Cerebellar cortex (tissue), 1 donor: ENCODE measurements at places on chromosomes 11 and 22.

- no peak for DNase-seq
Observed at GRCh38 chr11:118827118-118827517, 36.2 kb upstream of the DDX6 start.

GRCh38 chr22:37154925-37155712, 5.4 kb upstream of the IL2RB start:
- no peak for DNase-seq

- peak; percentile 88 for DNase-seq
Observed at GRCh38 chr11:45843158-45843924, 3.9 kb upstream of the CRY2 start.

DNA sequence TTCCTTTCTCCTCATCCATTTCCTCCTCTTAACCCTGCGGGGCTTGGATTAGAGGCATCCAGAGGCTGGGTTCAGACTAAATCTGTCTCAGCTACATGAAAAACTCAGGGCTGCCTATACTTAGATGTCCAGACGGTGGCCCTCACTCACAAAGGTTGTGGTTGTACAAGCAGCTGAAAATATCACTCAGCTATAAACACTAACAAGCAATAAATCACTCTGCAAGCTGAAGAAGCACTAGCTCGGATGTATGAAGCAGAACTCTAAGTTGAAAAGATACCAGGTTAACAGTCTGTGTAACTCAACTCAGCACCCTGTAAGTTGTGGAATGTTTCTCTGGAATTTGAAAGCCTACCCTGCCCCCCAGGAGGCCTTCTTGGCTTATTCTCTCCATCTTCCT, 82.9 kb downstream of the EXT2 start:
- peak; percentile 27 for DNase-seq

DNA sequence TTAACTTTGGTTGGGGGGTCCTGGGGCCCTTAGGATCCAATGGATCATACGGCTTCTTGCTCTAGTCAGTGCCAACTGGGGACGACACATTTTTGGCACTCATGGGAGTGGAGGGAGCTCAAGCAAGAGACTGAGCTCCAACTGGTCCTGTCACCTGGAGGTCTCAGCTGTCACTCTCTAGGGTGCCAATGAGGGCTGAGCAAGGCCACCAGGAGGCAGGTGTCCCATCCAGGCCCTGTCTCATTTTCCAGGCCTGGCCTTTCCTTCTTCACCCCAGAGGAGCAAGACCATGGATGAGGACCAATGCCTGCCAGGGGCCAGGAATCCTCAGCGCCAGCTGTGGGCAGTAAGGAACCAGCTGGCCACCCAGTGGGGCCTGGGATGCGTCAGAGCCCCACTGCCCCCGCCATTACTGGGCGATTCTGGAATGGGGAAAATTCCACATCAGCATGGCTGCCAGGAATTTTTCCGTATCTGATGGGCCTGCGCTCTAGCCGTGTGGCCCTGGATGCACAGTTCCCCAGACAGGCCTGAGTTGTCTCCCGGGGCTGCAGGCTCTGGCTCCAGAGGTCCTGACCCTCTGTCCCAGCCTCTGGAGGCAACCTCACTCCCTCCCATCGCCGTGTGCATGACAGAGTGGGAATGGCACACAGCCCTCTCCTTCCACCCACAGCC, 669 bp upstream of the GAL3ST1 start:
- no peak for DNase-seq

DNA sequence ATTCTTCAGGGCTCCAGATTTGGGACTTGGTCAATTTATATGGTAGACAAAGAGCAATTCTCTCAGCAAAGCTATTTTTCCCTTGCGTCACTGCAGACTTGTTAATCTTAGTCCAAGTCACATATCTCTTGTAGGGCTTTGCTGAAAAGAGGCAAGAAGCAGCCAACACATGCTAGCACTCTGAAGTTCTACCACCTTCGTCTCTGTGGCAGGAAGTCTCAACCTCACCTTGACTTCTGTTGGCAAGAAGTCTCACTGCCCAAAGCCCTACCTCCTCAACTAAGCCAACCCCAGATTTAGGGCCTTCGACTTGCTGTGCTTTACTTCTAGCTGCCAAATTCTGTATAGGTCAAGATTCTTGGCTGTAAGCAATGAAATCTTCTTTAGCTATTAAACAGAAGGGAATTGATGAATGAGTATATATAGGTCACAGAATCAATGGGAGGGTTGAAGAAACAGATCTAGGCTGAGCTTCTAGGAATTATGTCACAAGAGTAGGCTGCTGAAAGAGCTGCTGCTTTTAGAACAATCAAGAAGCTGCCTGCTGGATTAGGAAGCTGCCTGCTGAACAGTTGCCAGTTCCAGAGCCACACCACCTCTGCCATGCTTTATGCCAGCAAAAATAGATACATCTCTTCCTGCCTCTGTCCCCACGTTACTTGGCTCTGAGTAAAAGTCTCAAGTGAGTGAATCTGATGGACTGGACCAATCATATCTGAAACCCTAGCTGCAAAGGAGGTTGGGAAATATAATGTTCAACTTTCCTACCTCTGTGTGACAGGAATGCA, 17.6 kb upstream of the NCR3LG1 start:
- DNase-seq, result no peak

- DNase-seq, result no peak
Observed at GRCh38 chr11:46369458-46370152, 11.9 kb upstream of the MDK start.

- DNase-seq, result no peak
Observed at GRCh38 chr22:36822581-36822980, 5.7 kb upstream of the PVALB start.

DNA sequence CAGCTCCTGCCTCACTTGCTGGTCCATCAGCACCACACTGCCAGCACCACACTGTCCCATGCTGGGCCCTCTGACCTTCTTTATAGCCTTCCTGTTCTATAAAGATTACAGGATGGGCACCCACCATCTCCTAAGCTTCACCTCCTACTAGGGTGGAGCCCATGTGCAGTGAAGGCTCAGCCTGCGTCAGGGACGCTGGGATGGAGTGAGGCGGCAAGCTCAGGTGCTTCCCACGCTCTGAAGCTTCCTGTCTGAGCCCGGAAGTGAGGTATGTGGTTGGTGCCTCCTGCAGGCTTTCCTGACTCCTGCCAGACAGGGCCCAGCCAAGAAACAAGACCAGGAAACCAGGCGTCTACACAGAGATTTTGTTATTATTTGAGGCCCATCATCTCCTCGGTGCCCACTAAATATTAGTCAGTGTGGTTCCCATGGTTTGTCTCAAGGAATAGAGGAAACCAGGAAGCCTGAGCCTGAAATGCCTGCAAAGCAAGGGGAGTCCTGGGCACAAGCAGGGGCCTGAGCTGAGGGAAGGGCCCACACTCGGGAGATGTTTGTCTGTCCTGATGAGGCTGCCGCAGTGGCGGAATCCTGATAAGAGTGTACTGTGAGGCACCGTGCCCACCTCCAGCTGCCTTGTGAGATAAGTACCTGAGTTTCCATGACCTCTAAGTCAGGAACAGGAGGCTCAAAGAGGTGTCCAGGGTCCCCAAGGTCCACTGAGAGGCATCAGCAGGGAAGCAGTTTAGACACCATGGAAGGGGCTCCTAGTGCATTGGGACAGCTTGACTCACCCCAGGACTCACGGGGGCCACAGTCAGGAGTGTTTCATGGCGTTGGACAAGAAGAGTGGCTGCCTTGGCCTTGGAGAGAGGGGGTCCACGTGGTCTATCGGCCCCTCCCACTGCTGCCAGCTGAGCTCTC, 22.0 kb downstream of the RSPH14 start:
- DNase-seq, result no peak
